ENCODE measurements at places on chromosomes 3 and 15.

DNA sequence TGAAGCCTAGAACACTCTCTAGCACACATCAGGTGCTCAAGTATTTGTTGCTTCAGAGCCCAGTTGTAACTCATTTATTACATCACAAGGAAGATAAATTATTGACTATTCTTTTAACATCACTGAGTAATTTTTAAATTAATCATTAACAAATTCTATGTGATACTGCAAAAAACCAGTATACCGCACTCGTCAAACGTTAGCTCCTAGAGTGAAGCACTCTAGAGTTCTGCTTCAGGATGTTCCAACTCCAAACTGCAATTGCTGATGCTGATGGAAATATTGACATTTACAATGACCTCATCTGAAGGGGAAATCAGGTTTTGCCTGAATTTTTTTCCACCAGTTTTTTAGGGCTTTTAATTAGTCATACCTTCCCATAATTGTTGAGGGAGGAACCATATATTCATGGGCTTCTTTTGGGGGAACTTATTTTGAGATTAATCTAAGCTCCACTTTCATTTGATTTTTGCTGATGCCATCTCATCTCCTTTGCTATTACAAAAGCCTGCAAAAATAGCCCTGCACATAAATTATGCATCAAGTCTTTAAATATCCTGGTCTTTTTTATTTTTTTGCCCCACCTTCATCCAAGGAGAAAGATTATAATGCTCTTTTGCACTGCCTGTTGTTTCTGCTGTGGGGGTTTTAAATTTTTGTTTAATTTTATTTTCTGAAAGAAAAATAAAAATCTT is 123.0 kb upstream of the STAC start:
- no peak for DNase-seq

GRCh38 chr15:38479266-38479665 is 25.3 kb downstream of the FAM98B start:
- no peak for DNase-seq

- DNase-seq: no peak
These were observed 45.7 kb downstream of the CTDSPL start for GRCh38 chr3:37907371-37907770.

- DNase-seq: no peak
These were observed 21.3 kb downstream of the COLQ start for GRCh38 chr3:15500107-15500724.

GRCh38 chr15:83018436-83018835 is 7.0 kb upstream of the C15orf40 start:
- no peak for DNase-seq

DNA sequence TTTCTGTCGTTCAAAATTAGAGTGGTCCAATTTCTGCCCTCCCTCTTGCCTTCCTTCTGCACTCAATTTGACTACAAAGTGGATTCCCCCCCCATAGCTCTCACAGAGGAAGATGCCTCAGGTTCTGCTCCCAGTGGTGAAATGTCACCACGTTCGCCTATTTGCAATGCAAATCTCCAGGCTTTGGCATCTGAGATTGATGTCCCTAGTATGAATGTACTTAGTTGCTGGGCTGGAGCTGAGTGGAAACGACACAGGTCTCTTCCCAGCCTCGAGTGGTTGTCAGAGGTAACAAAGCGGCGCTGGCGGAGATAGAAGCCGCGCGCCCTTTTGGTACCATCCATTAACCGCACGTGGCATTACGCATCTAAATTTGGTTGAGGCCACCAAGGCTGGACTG is 860.1 kb downstream of the MCTP2 start:
- no peak for DNase-seq

DNA sequence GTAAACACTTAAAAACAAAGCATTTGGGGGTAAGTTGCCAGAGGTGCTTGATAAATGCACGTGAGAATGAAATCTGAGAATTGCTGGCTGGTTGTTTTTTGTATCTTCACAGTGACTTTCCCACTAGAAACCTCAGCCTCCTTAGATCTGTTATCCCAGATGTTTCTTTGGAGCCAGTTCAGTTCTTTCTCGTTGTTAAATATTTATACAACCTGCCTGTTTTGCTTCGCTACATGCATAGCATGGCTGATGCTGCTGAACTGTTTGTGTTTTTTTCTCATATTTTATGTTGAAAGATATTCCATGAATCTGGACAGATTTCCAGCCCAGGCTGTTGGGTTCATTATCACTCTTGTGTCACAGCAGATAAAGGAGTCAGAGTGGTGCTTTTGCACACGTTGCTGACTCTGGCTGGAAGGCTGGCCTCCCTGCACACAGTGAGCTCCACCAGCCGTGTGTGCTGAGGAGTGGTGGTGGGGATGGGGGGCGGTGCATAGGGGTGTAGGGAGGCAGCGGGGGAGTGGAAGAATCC is 80.2 kb downstream of the ARNT2 start:
- no peak for DNase-seq

GRCh38 chr3:172208586-172209332 is 169.4 kb downstream of the FNDC3B start:
- DNase-seq: no peak

DNA sequence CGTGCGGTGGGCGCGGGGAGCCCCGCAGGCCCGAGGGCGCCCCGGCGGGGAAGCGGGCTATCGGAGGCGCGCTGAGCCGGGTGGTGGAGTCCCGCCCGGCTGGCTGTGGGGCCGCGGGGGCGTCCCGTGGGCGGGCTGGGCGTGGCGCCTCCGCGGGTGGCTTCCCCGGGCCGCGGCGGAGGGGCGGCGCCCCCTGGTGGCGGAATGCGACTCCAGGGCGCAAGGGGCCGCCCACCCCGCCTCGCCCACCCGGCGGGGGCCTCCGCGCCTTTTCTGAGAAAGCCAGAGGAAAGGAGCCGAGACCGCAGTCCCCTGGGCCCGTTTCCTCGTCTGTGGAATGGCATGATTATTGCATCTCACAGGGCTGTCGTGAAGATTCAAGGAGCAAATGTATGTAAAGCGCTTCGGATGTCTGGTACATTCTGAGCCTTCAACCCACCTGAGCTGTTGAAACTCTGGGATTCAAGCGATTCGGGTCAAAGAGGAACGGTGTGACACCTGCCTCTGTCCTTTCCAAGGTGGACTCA is 31.9 kb upstream of the RAB6B start:
- peak; percentile 61 for DNase-seq

- no peak for DNase-seq
These were observed 210.0 kb upstream of the NDN start for GRCh38 chr15:23897091-23897490.

GRCh38 chr3:175511219-175511785 is 652.2 kb downstream of the NAALADL2 start:
- no peak for DNase-seq

GRCh38 chr3:141561426-141562034 is 74.7 kb downstream of the RASA2 start:
- DNase-seq: no peak

GRCh38 chr15:57651445-57651844 is 55.1 kb upstream of the POLR2M start:
- no peak for DNase-seq

GRCh38 chr3:62361261-62361660 is 12.1 kb downstream of the FEZF2 start:
- no peak for DNase-seq

DNA sequence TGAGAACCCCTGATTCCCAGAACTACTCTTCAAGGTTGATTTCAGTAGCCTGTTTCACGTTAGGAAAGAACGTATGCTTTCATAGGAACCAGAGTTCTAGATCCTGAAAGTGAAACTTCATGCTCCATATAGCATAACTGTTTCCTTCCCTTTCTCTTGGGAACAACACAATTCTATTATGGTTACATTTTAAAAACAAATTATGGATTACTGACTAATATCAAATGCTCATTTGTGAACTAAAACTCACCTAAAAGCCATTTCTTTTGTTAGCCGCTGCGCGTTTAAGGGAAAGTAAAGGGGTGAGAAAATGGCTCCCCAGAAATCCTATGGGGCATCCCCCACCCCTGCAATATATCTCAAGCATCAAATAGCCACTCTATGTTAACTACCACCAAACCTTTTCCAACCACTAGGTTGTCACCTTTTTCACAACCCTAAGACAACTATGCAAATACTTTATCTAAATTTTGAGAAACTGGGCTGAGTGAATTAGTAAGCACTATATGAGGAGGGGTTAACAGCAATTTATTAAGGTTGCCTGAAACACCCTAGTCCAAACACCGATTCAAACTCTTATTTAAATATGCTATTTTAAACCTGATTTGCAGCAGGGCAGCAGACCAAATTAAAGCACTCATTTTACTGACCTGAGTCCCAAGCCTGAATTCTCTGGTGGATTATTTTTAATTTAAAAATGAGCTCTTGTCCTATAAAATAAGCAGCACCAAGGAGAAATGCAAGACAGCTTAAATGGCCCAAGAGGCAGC is 2.4 kb downstream of the SIAH2 start:
- DNase-seq: no peak

- no peak for DNase-seq
These were observed 51.1 kb downstream of the SYNM start for GRCh38 chr15:99155961-99156443.

GRCh38 chr3:166123576-166123975 is 286.4 kb upstream of the BCHE start:
- DNase-seq: no peak

DNA sequence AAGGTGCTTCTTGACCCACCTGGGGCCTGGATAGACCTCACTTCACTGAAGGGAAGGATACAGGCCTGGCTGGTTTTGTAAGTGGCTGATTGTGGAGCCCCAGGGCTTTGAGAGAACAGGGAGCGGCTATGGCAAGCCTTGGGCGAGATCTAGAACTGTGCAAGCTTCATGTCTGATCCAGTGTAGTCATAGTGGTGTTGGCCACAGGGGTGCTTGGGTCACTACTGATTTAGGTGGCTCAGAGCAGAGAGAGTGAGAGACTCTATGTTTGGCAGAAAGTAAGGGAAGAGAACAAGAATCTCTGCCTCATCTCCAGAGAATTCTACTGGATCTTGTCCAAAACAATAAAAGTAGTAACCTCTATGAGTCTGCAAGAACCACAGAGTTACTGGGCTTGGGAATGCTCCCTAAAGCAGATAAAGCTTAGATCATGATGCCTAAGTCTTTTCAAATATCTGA is 394.2 kb upstream of the EPHA3 start:
- DNase-seq: no peak

- DNase-seq: no peak
These were observed 9.9 kb downstream of the GTPBP8 start for GRCh38 chr3:113000691-113001090.

DNA sequence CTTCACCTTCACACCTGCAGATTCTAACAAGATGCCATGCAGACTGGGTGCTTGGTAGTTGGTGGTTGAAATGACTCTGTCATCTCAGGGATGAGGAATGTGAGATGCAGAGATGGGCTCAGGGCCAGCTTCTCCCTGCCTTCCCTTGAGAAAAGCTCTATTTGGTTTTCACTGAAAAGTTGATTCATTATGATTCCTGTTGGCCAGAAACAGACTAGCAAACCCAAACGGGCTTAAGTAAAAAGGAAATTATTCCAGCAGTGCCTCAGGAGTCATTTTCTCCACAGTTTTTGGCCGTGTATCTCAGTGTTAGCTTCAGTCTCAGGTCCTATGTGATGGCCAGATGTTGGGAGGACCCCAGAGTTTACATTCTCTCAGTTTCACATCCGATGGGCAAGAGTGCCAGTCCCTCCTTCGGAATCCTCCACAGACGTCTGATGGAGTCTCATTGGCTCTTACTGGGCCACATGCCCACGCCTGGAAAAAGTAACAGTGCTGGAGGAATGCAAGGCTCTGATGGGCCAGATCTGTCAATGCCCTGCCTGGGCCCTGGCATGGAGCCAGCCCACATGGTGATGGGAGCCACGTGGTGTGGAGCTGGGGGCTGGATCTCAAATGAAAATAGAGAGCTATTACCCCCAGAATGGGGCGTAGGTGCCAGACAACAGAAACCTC is 22.3 kb upstream of the SACM1L start:
- no peak for DNase-seq

DNA sequence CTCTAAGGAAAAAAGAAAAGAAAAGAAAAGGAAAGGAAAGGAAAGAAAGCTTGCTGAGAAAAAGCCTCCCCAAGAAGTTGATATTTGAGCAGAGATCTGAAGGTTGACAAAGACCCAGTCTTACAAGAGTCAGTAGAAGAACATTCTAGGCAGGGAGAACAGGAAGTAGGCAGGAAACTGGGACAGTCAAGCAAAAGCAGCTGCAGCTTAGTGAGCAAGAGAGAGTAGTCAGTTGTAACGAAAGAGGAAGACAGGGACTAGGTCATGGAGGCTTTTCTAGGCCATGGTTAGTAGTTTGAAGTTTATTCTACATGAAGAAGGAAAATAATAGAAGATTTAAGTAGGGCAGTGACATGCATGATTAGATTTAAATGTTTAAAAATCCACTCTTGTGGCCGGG is 31.8 kb upstream of the KLHL6 start:
- DNase-seq: no peak

- no peak for DNase-seq
These were observed 20.3 kb downstream of the XXYLT1 start for GRCh38 chr3:195250473-195251251.

DNA sequence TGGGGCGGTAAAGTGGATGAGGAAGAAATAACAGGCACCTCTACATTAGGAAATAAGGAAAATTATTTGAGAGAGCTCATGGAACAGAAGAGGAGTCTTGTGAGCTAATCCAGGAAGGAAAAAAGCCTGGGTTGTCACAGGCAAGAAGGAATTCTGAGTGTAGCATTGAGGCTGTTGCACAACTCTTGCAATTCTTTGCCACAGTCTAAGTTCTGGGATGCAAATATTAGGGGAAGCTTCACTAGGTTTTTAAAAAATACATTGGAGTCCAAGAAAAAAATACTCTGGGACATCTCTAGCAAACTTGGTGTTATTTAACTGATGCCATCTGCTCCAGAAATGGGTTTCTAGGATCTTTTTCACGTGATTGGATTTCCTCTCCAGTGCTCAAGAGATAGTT is 122.3 kb downstream of the SPATA16 start:
- no peak for DNase-seq

DNA sequence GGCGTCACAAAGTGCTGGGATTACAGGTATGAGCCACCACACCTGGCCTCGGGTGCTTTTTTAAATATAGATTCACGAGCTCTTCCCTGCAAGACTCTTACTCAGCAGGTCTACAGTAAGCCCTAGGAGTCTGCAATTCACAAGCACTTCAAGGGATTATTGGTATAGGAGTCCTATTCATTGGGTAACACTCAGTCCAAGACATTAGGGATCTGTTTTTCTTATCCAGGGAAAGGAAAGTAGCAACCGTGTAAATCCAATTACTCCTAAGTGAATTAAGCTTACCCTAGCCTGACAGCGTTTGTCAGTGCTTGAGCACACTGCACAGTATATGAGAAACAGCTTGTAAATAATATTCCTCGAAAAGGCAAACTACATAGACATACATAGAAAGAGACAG is 109.9 kb downstream of the SENP2 start:
- DNase-seq: no peak

DNA sequence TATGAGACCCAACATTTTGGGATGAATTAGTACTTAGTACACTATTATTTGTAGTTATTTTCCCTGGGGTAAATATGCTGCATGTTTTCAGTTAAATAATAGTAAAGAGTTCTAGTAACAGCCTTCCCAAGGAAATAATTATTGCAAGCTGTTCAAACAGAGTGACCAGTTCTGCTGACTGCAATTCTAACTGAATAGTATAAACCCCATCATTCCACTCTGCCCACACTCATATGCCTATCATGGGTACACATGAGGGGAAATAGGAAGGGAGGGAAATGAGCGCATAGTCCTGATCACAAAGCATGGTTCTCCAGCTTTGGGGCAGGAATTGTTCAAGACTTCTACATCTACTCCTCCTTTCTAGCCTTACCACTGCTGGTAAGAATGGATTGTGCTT is 18.7 kb downstream of the UQCC5 start:
- no peak for DNase-seq

- no peak for DNase-seq
These were observed 5.2 kb downstream of the HYAL2 start for GRCh38 chr3:50317300-50317699.

- DNase-seq: no peak
These were observed 33.3 kb downstream of the HCN4 start for GRCh38 chr15:73335471-73335870.

Measured in stimulated activated CD4-positive, alpha-beta T cell treated with anti-CD3 and anti-CD28 coated beads, Interleukin-15, amount 100 ng/mL, for 1 hour (primary cell).